Naive B cell (primary cell): ENCODE measurements at places on chromosomes 7 and 10.

- DNase-seq = no peak
Observed at GRCh38 chr7:133510326-133511055, 257.6 kb downstream of the EXOC4 start.

DNA sequence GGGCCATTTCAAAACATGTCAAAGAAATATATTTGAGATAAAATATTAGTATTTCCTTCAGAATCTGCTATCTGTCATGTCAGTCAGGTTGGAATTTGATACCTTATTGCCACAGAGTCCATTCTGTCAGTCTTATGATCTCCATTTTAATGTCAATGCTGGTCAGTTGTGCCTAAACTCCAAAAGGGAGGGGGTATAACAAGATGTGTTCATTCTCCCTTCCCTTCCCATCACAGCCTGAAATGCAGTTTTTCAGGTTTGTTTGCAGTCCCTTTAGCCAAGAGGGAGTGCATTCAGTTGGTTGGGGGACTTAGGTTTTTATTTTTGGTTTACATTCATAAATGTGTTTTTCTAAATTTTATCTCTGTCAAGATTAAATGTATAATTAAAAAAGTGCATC lies 59.8 kb upstream of the INHBA start:
- no peak for DNase-seq

DNA sequence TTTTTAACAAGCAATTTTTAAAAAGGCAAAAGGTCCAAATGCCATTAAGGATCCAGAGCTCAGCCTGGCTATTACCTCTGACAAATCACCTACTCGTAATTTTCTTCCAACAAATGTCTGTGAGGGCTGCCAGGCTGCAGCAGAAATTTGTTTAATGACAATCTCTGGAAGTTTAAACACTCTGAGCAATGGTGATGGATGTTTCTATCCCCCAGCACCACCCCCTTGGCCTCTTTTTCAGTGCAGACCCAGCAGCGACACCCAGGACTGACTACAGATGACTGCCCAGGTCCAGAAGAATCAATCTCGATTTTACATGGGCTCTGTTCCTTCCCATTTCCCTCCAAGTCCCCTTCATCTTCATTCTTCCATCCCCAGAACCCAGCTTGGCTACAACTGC lies 201.4 kb upstream of the AOAH start:
- no peak for DNase-seq

GRCh38 chr10:1400101-1401070 lies 336.9 kb downstream of the ADARB2 start:
- no peak for DNase-seq

DNA sequence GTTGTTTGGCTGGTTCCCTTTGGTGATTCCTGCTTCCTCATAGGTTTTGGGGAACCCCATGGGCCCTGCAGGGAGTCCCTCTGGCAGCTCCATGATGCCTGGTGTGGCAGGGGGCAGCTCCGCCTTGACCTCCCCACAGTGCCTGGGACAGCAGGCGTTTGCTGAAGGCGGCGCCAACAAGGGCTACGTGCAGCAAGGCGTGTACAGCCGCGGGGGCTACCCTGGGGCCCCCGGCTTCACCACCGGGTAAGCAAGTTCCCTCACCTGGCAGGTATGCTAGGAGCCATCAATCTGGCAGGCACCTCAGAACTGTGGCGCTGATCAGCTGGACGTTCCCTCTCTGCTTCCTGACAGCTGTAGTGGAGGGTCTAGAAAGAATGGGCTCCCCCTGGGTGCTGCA lies 8.3 kb downstream of the ZMIZ2 start:
- no peak for DNase-seq

DNA sequence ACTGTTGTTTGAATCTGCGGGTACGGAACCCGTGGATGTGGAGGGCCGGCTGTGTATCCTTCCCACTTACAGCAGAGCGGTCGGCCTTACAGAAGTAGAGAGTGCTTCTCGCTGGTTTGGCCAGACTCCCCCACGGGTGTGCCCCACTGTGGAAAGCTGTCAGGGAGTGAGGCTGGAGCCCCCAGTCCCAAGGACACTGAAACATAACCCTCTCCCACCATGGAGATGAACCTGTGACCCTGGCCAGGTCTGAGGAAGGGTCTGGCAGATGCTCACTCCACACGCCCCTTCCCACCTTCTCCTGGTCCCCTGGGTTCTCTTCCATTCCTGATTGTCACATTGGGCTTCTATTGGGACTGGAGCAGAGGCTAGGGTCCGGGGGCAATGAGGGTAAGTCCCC lies 39.6 kb downstream of the TSPAN15 start:
- no peak for DNase-seq

DNA sequence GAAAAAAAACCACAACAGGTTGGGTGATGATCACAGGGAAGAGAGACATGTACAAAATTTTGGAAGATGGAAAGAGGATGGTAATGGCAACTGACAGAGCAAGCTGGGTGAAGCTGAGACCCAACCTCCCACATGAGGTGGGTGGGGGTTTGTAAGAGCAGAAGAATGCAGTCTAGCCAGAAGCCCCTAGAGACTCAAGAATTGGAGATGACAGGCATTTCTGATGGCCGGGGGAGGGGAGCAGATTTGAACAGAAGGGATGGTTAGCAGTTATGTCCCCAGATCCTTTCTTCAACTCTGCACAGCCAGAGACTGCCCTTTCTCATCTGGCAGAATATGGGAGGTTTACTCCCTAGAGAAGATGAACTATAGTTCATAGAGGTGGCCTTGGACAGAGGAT lies 208.0 kb downstream of the GALNT17 start:
- no peak for DNase-seq

- DNase-seq = no peak
Observed at GRCh38 chr10:124179308-124180043, 86.1 kb upstream of the CHST15 start.

- no peak for DNase-seq
Observed at GRCh38 chr7:64614812-64615211, 51.1 kb upstream of the ZNF107 start.

- no peak for DNase-seq
Observed at GRCh38 chr10:105734479-105734878, 1093.4 kb downstream of the SORCS3 start.

GRCh38 chr10:97204826-97205679 lies 19.3 kb upstream of the SLIT1 start:
- DNase-seq = no peak

DNA sequence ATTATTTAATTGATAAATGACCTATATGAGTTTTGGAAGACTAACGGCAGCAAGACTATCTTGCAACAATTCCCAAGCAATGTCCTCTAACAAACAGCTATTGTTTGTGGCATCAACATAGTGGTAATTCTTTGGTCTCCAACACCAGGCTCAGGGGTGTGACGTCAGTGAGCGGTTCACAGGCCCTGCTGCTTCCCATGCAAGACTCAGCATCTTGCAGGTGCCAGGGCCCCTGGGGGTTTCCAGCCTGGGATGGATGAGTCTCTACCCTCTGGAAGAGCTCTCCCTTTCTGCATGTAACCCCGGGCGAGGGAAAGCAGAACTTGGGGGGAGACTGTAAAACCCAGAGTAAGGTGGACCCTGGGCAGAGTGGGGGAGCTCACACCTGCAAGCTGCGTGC lies 164.7 kb downstream of the ACTR3B start:
- no peak for DNase-seq

- no peak for DNase-seq
Observed at GRCh38 chr10:21831986-21832820, 171.3 kb downstream of the DNAJC1 start.

DNA sequence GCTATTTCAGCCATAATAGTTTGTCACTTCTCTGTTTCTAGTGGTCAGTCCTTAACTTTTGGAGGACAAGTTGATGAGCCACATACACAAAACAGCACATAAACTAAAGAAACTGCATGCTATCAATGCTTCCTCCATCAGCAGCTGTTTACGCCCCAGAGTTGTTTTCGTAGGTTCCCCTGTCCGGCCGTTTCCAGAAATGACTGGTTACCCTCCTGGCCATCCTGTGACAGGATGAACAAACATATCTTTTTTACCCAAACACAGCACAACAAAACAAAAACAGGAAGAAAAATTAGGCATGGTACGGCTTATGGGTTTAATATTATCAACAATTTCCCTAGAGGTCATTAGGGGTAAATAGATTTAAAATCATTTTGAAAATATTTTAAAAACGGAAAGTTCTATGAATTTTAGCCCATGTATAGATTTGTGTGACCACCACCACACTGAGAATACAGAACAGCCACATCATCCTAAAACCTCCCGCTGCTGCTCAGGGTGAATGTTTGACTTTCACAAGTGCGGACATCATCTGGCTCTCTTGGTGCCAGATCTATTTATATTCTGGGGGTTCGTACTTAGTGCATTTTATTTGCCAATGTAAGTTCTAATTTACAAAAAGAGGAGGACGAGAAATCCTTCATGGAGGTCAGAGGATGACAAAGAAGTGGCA lies 74.8 kb downstream of the HIPK2 start:
- no peak for DNase-seq

DNA sequence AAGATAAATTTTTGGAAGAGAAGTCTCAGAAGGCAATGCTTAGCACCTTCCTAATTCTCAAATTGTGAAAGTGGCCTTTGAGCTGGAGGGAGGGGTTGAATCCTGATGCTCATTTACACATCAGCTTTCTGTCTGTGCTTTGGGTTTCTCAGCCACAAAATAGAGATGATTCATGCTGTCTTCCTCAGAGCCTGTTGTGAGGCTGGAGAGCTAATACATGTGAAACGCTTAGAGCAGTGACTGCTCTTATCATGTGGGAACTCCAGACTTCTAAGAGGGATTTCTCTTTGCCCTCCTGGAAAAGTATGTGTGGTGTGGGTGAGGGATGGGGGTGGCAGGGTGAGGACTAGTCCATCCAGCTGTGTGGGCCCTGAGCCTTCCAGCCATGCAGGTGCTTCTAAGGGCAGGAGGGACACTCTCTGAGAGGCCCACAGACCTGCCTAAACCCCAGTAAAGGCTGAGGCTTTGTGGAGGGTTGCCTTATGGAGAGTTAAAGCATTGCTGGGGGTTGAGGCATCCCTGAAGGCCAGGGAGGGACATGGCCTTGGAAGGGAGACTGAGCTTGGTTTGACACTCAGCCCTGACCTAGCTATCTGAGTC lies 4.8 kb upstream of the EVX1 start:
- DNase-seq = no peak

DNA sequence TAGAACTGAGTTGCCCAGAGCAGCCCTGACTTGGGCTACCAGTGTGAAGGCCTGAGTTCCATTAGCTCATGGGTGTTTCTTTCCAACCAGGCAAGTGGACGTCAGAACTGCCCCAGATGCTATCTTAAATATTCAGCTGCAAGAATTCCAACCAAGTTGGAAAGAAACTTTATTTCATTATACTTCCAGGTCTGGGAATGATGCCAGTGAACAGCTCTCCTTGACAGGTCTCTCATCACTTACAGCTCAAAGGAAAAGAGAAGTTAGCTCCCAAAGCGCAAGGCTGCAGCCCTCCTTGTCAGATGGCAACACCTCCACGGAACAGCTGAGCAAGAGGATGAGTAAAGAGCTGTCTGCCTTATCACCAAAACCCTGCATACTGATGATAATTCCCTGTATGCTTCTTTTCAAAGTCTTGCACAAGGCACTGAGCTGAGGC lies 255.5 kb upstream of the AOAH start:
- DNase-seq = no peak

GRCh38 chr7:51569176-51569575 lies 252.6 kb upstream of the COBL start:
- DNase-seq = no peak

GRCh38 chr10:63699785-63700613 lies 178.8 kb downstream of the REEP3 start:
- DNase-seq = no peak

DNA sequence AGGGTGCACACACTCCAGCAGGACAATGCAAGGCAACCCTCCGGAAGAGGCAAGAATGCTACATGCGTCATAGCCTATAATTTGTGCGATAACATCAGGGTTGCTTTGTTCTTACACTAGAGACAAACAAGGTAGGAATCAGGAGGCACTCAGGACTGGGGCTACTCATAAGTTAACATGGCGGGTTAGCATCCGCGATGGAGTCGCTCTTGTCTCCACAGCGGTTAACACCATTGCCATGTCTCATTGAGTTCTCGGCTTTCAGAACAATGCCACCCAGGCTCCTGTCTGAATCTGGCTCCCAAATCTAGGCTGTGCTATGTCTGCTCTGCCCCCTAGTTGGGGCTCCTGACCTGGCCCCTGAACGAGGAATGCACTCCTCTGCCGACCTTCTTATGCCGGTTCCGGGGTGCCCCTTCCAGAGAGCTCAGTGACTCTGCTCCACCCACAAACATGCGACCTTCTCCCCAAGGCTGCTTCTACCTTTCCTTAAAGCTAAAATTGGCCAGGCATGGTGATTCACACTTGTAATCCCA lies 24.9 kb upstream of the SLF2 start:
- no peak for DNase-seq

DNA sequence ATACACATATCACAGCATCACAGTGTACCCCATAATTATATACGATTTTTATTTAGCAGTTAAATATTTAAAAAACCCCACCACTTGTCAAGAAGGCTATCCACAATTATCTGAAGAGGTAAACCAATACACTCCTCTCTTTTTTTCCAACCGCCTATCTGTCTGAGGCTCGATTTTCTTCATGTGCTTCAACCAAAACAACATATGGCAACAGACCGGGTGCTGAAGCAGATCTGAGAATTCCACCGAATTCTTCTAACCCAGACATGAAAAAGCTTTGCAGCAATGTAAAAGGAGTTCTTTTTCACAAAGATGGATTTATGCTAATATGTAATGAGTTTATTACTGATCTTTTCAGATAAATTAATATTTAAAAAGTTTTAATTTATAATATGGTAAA lies 132.4 kb upstream of the RHEB start:
- DNase-seq = no peak

GRCh38 chr10:15167411-15168290 lies 842 bp downstream of the NMT2 start:
- DNase-seq = peak; percentile 56

GRCh38 chr7:56092789-56093531 lies at the start of gene PHKG1:
Gene PHKG1 (minus strand): TSS chr7:56092952. CDS start chr7:56088941, 4,011 bp downstream.
- no peak for DNase-seq

- DNase-seq = no peak
Observed at GRCh38 chr7:152556013-152556755, 119.8 kb downstream of the XRCC2 start.

DNA sequence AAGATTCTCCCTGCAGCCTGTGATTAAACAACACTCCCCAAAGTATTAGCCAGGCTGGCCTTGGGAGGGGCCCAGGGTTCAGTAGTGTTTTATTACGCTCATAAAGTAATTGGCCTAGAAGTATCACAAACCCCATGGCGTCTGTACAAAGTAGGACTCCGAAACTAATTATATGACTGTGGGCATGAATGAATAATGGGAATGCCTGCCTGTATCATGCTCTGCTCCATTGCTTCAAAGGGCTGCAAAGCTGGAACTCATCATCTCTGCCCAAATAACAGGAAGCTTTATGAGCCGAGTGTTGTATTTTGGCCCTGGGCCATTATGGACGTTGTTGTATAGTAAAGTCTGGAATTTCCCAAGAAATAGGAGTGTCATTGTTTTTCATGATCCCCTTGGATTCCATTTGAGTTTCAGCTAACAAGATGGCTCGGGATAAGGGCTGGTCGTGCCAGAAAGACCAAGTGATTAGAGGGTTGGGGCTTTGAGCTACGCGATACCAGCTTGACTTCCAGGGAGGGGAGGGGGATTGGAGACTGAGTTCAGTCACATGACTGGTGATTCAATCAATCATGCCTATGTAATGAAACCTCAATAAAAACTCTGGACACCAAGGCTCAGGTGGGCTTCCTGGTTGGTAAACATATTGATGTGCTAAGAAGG lies 65.3 kb upstream of the NPTX2 start:
- DNase-seq = no peak
